ENCODE measurements at places on chromosomes 6 and 20.

DNA sequence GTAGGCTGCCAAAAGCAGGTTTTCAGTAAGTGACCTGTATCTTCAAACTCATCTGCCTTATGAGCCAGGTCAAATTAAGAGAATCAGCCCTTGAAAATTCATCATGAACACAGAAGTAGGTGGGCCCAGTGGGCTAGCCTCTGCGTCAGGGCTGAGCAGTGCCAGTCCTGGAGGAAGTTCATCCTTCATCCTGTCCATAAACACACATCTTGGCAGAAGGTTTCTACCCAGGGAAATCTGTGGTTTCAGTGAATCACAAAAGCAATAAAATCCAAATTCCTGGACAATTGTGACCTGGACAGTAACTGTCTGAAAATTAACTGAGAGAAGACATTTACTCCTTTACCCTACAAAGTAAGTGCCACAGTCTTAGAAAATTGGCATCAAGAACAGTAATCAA, 72.4 kb downstream of the ATG5 start:
- DNase-seq = no peak

- DNase-seq = no peak
Observed at GRCh38 chr6:68880050-68880813, 245.2 kb downstream of the ADGRB3 start.

GRCh38 chr20:3729811-3730540, 2.5 kb upstream of the HSPA12B start:
- no peak for DNase-seq

DNA sequence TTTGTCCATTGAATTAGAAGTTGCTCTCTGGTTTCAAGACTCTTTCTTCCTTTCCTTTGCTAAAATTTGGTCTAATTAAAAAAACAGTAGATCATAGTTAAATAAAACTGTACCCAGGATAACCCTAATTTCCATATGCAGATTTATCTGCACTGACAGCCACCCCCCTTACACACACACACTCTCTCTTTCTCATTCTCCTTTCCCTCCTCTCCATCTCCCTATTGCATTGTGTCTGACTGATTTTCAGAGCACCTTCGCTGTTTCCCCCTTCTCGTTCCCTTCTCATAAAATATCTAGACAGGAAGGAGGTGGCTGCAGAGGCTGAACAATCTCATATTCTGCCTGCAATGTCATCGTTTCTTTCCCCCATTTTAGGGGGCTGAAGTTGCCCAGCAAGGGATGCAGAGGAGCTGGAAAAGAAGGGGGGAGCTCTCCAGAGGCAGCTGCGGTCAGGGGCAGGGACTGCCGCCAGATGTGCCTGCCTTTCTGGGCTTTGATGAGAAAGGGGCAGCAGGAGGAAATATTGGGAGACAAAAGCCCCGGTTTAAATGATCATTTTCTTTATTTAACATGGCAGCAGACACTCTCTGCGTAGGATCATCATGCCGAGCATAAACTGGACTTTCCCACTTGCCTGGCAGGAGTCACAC, 22.5 kb upstream of the MMS22L start:
- no peak for DNase-seq

- no peak for DNase-seq
Observed at GRCh38 chr20:32487381-32487780, 97.8 kb downstream of the NOL4L start.

DNA sequence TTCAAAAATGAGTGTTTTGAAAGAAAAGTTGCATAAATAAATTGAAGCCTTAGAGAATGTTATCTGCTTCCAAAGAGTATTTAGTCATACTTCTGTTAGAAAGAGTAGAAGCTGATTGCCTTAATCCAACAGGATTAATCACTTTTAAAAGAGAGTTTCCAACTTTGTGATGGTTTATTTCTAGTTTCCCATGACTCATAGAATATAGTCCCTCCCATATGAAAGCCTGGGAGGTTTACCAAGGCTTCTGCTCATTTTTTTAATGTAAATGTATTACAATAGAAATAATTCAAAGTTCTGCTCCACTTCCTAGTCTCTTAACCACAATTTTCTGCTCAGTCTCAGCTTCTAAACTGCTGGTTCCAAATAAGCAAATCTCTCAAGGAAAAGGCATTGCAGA, 118.0 kb upstream of the IRAK1BP1 start:
- no peak for DNase-seq

- peak; percentile 78 for DNase-seq
Observed at GRCh38 chr6:24581084-24581669, 64.8 kb downstream of the KIAA0319 start.

DNA sequence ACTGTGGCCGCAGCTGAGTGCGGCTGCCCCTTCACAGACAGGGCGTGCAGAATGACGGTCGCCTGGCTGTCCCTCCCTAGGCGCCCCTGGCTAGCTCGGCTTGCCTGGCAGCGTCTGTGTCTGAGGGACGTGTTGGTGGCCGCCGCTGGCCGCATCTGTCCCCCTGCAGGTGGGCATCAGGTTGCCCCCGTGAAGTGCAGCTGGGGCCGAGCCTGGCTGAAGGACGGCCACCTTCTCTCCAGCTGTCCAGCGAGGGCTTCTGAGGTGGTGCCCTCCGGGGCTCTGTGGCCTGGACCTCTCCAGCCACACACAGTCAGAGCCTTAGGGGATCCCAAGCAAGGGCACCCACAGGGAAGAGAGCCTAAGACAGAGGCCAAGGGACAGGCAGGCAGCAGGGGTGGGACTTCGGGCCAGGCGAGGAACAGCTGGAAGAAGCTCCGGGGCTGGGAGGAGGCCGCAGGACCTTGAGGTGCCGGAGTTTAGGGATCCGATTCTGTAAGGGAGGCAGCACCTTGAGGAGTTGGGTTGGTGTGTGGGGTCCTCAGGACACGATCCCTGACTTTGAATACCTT, 89.0 kb upstream of the EPB41L1 start:
- DNase-seq = no peak

GRCh38 chr20:19419396-19419795, 207.0 kb downstream of the SLC24A3 start:
- no peak for DNase-seq

DNA sequence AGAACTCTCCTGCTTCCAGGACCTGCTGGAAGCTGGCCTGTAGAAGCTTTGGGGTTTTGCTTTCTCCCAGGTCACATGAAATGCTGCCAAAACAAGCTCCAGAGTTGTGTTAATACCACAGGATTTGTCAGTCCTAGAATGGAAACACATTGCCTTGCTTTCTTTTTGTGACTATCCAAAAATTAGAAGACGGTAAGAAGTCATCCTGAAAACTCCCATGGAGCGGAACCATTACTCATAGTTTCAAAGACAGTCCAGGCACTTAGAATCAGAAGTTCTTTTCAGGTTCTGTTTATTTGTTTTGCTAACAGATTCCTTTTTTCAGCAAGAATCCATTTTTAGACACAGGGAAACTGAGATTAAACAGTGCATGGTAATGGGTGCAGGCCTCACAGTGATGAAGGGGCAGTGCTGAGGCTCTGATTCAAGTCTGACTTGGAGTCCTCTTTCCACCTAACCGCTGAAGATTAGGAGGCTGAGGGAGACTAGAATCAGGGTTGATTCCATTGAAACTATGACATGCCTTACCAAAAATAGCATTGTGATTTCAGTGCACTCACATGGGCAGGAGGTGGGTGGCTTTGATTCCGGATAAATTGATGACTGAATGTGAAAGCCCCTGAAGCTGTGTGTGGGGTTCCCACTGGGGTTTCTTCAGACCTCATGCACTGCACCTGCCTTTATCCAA, 72.2 kb upstream of the NAA20 start:
- no peak for DNase-seq

DNA sequence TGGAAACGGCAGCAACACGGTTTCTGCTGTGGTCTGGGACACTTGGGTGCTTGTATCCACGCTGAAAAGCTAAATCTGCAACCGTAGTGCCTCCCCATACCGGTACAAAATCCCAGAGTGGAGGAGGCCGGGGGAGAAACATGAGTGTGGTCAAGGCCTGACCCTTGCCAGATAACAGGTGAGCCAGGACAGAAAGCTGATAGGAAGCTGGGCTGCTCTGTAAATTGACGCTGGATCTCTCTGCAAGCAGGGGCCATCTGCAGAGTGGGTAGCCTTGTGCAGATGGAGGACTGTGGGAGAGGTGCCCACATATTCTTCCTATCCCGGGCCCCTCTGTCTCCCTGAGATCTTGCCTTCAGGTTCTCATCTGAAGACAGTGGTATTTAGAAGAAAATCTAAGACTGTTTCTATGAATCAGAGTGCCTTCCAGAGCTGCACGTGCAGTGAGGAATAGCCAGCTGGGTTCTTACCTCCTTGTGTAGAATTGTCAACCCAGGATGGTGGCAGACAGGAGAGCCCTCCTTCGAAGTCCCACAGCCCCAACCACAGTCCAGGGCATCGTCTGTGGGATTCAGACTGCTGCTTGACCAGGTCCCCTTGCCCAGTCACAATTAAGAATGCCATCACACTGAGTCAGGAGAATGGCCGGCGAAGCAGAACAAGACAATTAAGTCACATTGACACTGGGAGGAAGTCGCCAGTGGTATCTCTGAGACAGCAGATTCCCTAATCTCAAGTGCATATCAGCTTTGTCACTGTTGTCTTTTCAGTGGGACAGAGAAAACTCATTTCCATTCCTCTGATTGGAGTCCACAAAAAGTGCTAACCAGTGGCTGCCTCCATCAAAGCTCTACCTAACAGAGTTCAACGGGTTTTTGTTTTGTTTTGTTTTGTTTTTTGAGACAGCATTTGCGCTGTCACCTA, 100.0 kb upstream of the RIPOR2 start:
- DNase-seq = peak; percentile 40

GRCh38 chr6:28258877-28259777, at the start of gene NKAPL:
Gene NKAPL, plus strand, starts transcription at chr6:28259297. Its CDS starts 75 bp downstream, at chr6:28259372.
- DNase-seq = peak; percentile 39

DNA sequence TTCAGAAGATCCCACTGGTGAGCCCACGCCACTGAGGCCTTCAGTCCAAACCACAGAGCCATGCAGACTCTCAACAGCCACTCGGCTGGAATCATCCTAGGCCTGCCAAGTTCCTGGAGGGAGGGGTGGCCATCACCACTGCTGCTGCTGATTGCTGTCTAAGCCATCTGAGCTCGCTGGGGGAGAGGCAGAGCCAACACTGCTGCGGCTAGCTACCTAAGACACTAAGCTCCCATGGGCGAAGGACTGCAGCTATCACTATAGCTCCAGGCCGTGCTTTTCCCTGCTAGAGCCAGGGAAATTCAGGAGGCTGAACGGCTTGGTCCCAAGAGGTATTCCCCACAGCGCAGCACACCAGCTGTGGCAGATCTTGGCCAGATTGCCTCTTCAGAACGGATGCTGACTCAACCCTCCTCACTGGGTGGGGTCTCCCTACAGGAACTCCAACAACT, 73.6 kb downstream of the TBC1D32 start:
- DNase-seq = no peak

GRCh38 chr6:155974811-155975323, 519.2 kb upstream of the NOX3 start:
- DNase-seq = no peak

- no peak for DNase-seq
Observed at GRCh38 chr6:97697456-97697855, 414.4 kb upstream of the MMS22L start.

GRCh38 chr20:3032624-3033023, 10.8 kb upstream of the GNRH2 start:
- DNase-seq = no peak

- no peak for DNase-seq
Observed at GRCh38 chr20:20255099-20255498, 112.8 kb upstream of the INSM1 start.

- no peak for DNase-seq
Observed at GRCh38 chr6:56357616-56358373, 110.4 kb upstream of the COL21A1 start.

DNA sequence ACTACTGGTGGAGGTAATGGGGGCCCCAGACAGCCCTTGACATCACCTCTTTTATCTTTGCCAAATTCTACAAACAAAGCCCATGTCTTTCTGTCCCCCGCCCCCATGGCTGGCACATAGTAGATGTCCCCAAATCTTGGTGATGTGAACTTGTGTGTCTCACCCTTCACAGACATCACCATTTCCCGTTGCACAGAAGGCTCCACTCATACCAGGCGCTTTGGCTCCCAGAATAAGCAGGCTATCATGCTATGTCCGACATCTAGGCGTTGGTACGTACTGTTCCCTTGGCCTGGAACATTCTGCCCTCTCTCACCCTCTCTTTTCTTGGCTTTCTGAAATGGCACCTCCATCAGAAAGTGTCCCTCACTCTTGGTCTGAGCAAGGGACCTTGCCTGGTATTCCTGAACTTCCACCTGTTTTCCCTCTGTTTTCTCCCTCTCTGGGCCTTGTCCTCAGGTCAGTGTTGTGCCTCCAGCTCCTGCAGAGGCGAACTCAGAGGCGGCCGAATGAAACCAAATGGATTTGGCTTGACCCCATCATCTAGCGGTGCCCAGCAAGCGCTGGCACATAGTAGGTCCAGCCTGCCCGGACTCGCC, 968 bp upstream of the CCN5 start:
- DNase-seq = no peak

DNA sequence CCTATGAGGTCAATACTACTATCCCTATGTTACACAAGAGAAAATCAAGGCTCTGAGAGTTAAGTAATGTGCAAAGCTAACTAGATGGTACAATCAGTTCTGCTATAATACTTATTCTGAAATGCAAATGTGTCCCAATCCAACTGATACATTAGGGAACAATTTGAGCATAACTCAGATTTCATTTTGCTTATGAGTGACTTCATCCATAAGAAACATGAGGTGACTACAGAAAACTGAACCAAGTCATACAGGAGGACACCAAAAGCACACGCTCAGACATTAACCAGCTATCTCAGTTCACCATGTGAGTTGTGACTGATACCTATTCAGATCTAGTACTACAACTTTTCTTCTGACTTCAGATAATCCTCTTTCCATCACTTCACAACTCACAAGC, 179.9 kb upstream of the RUNX2 start:
- DNase-seq = no peak

DNA sequence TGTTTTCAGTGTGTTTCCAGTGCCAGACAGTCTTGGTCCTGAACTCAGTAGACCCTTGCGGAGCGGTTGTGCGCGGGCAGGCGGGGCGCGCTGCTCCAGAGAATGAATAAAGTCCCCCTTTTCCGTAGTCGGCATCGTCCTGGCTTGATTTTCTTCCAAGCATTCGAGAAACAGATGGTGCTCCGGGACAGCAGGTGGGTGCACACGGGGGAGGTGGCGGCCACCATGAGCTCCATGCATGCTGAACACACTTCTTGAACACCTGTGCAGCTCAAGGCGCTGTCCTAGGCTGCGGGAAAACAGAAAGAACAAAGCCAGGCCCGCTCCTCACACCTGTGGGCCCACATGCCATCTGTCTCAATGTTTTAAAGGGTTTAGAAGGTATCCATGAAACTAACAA, 125.2 kb downstream of the TAF4 start:
- DNase-seq = no peak

DNA sequence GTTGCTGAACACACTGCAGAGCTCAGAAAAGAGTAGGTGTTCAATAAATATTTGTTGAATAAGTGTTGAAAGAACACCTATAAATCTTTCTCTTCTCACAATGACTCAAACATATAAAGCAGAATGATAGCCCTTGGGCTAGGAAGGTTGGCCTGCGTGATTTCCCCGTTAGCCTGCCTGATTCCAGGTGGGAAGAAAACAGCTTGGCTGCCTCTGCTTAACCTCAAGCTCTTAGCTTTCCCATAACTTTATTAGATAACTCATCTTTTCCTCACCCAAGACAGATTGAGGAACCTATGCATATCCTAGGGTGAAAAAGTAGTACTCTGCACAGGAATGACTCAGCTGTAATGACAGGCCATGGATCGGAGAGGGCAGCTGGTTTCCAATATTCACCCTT, 300.3 kb upstream of the ID4 start:
- no peak for DNase-seq

GRCh38 chr20:14210146-14210545, 127.3 kb downstream of the FLRT3 start:
- DNase-seq = no peak

Measured in CD4-positive, alpha-beta T cell treated with Interleukin-2 at 100 ng/mL for 4 hours (primary cell).